ENCODE measurements at places on chromosomes 6 and 20. TPM values are rescaled to one million over a fixed set of nuclear protein-coding genes. Genes with fewer than 3 reads are reported as not detected.

DNA sequence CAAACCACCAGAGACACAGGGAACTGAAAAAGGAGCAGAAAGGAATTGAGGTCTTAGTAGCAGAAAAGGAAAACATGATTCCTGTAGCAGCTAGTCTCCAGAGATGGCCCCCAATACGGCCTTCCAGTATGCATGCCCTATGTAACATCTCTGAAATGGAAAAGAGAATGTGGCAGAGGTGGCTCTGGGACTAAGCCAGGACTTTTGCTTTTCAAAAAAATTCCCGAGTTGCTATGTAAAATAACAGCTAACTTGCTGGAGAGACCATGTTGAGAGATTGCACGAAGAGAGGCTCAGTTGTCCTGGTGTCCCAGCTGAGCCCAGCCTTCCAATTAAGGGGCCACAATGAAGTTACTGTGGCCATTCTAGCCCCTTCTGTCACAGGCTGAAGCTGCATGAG lies 27.7 kb downstream of the IL20RA start:
- peaks cover 27% of the 10 kb centered on the region for H3K4me1 ChIP-seq
- no peak for DNase-seq
- H3K36me3 ChIP-seq: no peaks in the 10 kb centered on the region
- no peak overlapping the region for H3K4me3 ChIP-seq
- no peaks in the 10 kb centered on the region for H3K27me3 ChIP-seq

- DNase-seq: no peak
- no peak overlapping the region for H3K4me3 ChIP-seq
- peaks cover 17% of the 10 kb centered on the region for H3K4me1 ChIP-seq
- H3K27me3 ChIP-seq: no peaks in the 10 kb centered on the region
- no peaks in the 10 kb centered on the region for H3K36me3 ChIP-seq
These were observed 113.3 kb downstream of the JPH2 start for GRCh38 chr20:44073675-44074071.

CCN2 gene
- 33.2 TPM for total RNA-seq

DNA sequence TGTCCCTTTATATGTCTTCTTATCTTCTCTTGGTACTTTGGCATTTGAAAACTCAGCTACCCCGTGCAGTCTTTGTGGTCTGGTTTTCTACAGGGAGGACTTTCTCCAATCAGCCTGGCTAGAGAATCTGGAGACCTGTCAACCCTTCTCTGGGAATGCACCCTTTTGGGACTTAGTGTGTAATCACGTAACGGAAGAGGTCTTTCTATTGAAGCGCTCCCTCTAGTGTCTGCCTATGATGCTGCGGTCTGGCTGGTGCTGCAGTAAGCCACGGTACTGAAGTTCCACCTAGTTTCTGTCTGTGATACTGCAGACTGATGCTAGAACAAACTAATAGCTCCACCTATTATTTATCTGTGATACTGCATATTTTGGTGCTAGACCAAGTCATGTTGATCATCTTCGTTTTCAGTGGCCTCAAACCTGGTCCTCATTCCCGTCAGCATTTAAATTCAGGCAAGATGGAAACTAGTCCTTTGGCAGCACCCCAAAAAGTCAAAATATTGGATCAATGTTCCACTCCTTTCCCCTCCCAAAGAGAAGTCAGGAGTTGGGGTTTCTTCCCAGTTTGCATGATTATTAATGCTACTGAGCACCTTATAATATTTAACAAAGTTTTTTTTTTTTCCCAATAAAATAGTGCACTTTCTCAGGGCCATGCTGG lies 12.5 kb upstream of the SIRPB2 start:
- peaks cover 50% of the 10 kb centered on the region for H3K4me1 ChIP-seq
- no peaks in the 10 kb centered on the region for H3K36me3 ChIP-seq
- DNase-seq: peak; percentile 98
- H3K27me3 ChIP-seq: no peaks in the 10 kb centered on the region
- peak overlapping the region; percentile 85 for H3K27ac ChIP-seq

TBXT gene
- total RNA-seq: not detected

GRCh38 chr20:49276161-49276960 lies 1.5 kb downstream of the ZNFX1 start:
- H3K4me1 ChIP-seq: peaks cover 36% of the 10 kb centered on the region
- peak; percentile 75 for DNase-seq

TUBB1 gene
- not detected for total RNA-seq

BPI gene
- total RNA-seq: not detected

DNA sequence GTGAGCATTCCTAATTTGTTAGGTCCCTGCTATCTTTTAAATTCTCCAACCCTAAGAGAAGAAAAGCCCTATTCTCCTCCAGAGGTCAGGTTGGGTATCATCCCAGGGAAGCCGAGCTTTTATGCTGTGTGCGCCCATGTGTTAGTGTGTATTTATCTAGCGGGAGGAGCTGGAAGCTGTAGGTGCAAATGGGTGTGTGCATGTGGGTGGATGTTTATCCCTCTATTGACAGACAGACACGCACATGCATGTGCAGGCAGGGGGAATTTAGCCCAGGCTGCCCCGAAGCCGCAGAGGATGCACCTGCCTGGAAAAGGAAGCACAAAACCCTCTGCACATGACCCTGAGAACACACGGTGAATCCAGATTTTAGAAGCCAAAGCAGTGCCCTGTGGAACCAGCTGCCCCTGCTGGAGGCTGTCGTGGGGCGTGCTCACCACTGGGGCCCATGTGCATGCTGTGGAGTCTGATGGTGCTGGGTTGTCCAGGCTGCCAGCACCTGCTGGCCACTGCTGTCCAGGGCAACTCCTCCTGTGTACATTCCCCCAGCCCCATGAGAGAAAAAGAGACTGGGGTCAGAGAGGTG lies 397.5 kb downstream of the TAF4 start:
- peaks cover 67% of the 10 kb centered on the region for H3K27me3 ChIP-seq
- no peaks in the 10 kb centered on the region for H3K4me1 ChIP-seq
- no peak overlapping the region for H3K27ac ChIP-seq

DNA sequence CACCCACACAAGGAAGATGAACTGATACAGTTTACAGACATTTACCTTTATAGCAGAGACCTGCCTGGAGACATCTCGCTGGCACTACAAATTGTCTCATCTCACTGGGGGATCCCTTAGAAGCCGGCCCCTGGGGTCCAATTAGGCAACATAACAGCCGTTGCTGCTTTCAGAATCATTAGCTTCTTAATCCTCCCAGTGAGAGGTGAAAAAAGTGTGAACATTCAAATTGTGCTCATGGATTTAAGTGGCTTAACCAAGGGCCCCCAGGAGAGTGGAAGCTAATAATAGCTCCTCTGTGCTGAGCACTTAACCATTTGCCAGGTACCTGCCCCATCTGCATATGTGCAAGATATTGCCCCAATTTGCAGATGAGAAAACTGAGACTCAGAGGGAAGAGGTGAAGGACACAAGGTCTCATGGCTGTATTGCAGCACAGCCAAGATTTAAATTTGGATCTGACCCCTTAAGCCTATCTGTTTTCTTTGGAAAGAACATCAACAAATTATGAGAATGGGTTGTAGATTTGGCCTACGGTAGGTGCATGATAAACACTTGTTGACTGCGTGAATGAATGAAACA lies 101.0 kb downstream of the EYA2 start:
- 0 out of 2 replicates have a peak, but pooled peaks cover 4% of the 10 kb centered on the region for H3K4me1 ChIP-seq
- DNase-seq: no peak
- peaks cover 33% of the 10 kb centered on the region for H3K27me3 ChIP-seq
- H3K4me3 ChIP-seq: no peak overlapping the region
- no peaks in the 10 kb centered on the region for H3K36me3 ChIP-seq

- H3K4me3 ChIP-seq: no peak overlapping the region
- no peaks in the 10 kb centered on the region for H3K4me1 ChIP-seq
- peaks cover 73% of the 10 kb centered on the region for H3K27me3 ChIP-seq
- H3K36me3 ChIP-seq: no peaks in the 10 kb centered on the region
These were observed 67.6 kb downstream of the ZNF831 start for GRCh38 chr20:59231124-59231804.

ARMC12 gene
- not detected for total RNA-seq

ARFRP1 gene
- 71.2 TPM for total RNA-seq

GRCh38 chr6:134161041-134161440 lies 108.6 kb upstream of the SLC2A12 start:
- no peaks in the 10 kb centered on the region for H3K27me3 ChIP-seq
- H3K36me3 ChIP-seq: no peaks in the 10 kb centered on the region
- peaks cover 11% of the 10 kb centered on the region for H3K4me1 ChIP-seq

TINAG gene
- not detected for total RNA-seq

TRIM31 gene
- total RNA-seq: 0.11 TPM

PRSS16 gene
- 7.3 TPM for total RNA-seq

All from PC-3 (cell line).